ENCODE measurements at places on chromosomes 3 and 15.

DNA sequence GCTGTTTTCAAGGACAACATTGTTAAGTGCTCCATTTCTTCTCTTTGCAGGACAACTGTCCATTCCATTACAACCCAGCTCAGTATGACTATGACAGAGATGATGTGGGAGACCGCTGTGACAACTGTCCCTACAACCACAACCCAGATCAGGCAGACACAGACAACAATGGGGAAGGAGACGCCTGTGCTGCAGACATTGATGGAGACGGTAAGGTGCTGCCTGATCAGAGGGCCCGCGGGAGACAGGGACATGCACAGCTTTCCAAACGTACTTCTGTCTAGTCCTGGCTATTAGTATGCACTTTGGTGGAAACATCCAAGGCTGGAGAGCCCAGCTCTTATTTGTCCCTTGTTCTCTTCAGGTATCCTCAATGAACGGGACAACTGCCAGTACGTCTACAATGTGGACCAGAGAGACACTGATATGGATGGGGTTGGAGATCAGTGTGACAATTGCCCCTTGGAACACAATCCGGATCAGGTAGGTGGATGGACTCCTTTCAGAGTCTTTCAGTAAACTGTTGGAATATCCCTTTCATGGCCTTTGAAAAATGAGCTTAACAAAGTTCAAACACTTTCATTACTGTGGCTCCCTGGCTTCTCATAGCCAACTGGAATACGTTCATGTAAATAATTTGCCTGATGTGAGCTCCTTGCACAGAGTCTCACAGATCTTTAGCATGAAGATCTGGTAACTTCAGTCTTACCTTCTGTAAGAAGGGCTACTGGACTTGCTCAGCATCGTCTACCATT is 10.4 kb downstream of the THBS1 start:
- DNase-seq = no peak

DNA sequence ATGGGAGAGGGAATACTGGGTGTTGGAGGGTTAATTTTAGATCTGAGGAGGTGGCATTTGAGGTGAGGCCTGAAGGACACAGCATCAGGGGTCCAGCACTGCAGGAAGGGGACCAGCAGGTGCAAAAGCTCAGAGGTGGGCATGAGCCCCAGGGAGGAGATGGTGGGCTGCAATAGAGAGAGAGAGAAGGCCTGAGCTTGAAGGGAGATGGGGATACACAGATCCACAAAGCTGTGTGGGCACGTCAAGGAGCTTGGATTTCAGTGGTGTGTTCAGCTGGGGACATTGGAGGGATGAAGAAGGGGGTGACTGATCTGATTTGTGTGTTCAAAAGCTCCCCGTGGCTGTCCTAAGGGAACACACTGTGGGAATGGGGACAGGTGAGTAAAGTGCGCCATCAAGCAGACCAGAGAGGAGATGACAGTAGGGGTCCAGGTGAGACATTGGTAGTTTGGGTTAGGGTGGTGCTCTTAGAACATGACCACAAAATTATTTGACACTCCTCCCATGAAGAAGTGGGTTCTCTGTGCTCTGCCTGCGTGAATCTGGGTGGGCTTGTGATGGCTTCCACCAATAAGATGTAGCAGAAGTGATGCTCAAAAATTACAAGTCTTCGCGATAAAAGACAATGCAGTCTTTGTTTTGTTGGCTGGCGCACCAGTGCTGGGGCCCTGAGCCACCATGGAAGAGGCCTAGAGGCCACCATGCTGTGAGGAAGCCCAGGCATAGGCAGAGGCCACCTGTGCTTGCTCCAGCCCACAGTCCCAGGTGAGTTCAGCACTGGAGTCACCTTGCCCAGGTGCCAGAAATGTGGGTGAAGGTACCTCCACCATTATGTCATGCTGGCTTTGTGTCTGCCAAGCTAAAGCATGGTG is 1.9 kb upstream of the WNT7A start:
- DNase-seq = no peak

- DNase-seq = no peak
These were observed 67.4 kb downstream of the CBLB start for GRCh38 chr3:105801397-105801796.

DNA sequence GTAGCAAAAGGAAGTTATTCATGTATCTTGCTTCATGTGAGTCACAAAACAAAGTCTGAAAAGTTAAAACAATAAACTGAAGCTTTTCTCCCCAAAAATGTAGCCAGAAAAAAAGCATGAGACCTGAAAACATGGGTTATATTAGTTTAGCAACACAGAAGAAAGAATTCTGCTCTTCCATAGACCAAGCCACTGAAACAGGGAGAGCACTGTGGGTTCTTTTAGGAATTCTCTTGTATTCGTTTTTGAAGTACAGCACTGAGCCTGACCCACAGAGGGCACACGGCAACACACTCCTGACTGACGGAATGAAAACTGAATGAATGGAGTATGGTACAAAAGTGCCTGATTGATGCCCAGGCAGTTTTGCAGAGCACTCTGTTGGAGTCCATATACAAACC is 66.6 kb downstream of the TM4SF4 start:
- DNase-seq = no peak

DNA sequence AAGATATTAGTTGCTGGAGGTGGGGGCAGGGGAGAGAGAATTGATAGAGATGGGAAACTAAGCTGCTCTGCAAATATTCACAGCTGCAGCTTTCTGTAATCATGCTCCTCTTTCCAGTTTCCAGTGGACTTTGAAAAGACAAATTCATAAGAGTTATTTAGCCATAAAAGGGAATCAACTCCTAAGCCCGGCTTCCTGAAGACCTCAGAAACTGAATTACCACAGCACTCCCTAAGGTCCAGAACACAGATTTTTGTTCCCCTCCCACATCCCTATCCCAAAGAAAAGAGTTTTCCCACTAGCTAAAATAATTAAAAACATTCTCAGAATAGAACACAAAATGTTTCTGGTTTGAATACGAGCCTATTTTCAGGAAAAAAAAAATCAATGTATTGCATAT is 871.8 kb upstream of the NR2F2 start:
- no peak for DNase-seq

DNA sequence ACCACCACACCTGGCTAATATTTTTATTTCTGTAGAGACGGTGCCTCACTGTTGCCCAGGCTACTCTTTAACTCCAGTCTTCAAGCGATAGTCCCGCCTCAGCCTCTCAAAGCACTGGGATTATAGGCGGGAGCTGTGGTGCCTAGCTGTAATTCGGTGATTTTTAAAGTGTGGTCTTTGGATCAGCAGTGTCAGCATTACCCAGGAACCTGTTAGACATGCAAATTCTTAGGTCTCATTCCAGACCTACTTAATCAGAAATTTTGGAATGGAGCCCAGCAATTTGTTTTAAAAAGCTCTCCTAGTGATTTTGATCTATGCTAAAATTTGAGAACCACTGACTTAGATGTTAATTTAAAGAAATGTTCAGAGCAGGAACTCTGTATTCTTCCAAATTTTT is 51.9 kb downstream of the GOLM2 start:
- DNase-seq = no peak

- no peak for DNase-seq
These were observed 83.3 kb downstream of the SEC22A start for GRCh38 chr3:123285066-123285465.

DNA sequence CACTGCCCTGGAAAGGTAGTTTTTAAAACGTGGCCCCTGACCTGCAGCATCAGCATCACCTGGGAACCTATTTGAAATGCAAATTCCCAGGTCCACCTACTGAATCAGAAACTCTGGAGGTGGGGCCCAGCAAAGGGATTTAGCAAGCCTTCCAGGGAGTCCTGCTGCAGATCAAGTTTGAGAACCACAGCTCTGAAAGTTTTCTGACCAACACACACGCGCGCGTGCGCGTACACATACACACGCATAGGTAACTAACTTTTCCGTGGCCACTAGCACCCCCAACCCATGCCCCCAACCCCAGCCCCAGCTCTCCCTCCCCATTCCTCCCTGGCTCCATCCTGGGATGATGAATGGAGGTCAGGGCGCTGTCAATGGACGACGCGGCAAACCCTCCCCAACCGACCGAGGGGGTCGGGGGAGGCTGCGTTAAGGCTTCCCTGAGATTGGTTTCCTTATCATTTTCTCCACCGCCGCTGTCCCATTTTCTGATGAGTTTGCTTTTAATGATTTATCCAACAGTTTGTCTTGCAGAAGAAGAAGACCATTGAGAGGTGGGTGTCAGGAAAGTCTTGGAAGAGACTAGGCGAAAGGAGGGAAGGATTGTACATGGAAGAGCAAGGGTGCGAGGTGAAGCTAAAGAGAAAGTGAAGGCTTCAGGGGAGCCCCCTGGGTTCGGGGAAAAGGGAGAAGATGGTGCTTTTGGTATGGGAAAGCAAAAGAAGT is 590 bp upstream of the BOC start:
- DNase-seq = no peak

- DNase-seq = no peak
These were observed 48.5 kb upstream of the SKIL start for GRCh38 chr3:170309046-170309445.

DNA sequence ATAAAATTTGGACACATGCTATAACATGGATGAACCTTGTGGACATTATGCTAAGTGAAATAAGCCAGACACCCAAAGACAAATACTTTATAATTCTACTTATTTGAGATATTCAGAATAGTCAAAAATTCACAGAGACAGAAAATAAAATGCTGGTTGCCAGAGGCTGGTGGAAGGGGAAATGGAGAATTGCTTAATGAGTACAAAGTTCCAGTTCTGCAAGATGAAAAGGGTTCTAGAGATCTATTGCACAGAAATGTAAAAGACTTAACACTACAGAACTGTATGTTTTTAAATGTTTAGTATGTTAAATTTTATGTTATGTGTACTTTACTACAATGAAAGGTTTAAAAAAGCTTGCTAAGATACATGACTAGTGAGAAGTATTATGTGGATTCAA is 344.8 kb downstream of the CNTN3 start:
- no peak for DNase-seq

DNA sequence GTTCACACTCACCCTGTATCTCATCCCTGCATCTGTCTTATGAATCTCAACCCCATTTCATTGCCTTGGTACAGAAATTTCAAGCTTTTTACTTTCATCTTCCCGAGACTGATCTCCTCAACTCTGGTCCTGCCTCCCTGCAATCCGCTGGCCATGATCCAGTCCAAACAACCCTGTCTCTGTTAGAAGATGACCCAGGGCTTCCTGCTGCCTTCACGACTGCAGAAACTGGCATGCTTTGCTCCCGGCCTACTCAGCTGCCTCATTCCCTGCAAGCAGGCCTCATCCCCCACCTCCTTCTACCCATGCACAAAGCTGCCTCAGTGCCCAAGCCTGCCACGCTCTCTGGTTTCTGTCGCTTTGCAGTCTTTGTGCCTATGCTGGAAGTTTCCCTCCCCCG is 12.4 kb downstream of the HES1 start:
- no peak for DNase-seq

DNA sequence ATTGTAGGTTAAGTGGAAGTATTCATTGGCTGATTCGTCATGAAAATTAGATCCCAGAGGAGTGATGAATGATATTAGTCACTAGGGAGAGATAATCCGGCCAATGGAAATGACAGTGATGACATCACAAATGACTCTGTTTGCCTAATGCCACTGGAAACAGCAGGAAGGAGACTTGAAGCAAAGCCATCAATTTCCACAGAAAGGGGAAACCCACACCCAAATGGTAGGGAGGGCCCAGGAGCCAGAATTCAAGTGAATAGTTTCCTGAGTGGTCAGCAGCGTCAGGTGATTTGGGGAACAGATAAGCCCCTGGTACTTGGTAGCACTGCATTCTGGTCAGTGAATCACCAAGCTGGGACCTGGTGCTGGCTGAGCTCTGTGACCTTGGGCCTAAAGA is 3.3 kb upstream of the ADAMTS9 start:
- DNase-seq = no peak

DNA sequence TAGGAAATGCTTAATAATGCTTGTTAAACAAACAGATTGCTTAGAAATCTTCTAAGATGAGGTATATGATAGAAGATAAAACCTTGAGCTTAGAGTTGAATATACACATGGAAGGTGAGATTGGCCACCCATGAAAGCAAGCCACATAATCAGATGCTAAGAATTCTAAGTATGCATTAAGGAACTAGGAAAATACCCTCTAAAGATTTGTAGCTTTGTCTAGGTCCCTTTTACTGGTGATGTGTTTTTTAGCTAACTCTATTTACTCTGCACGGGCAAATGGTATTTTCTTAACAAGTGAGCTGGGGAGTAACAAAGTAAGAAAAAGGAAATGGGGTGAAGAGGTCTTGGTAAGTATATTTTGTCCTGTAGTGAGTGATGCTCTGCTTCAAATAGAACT is 310.3 kb downstream of the OXSM start:
- no peak for DNase-seq

DNA sequence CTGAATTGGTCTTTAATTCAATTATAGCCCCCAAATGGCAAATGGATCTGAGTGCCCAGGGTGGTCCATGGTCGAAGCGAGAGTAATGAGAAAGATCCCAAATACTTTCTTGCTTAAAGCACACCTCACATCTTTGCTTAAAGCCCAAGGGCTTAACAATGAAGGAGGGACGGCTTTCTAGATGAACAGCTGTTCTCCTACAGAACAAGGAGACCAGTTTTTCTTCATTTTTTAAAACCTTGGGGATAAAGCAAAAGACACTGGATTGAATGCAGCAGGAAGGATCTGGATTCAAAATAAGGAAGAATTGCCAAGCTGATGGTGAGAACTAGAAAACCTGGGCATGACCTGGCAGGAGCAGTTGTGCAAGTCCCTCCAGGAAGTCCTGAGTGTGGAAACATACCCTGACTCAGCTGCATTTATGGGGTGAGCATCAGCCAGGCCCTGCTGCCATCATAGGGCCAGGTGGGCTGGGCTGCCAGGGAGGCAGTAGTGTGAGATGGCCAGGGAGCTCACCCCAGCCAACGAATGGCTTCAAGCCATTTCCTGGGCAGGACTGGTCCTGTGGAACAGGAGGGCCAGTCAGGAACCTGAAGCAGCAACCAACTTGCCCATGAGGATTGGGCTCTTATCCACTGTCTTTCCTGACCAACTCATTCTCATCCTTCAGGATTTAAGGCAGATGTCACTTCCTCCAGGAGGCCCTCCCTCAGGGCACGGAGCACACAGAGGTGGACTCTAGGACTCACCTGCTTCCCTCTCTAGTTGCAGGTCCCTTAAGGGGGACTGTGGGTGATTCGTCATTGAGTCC is 18.4 kb upstream of the RHCG start:
- no peak for DNase-seq

DNA sequence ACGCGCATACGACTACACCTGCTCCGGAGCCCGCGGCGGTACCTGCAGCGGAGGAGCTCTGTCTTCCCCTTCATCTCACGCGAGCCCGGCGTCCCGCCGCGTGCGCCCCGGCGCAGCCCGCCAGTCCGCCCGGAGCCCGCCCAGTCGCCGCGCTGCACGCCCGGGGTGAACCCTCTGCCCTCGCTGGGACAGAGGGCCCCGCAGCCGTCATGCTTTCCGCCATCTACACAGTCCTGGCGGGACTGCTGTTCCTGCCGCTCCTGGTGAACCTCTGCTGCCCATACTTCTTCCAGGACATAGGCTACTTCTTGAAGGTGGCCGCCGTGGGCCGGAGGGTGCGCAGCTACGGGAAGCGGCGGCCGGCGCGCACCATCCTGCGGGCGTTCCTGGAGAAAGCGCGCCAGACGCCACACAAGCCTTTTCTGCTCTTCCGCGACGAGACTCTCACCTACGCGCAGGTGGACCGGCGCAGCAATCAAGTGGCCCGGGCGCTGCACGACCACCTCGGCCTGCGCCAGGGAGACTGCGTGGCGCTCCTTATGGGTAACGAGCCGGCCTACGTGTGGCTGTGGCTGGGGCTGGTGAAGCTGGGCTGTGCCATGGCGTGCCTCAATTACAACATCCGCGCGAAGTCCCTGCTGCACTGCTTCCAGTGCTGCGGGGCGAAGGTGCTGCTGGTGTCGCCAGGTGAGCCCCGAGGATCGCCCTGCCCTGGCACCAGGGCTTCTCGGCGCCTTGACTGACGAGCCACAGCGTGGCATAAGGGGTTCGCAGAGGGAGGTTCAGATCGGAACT is 420 bp downstream of the SLC27A2 start:
- peak; percentile 8 for DNase-seq

GRCh38 chr3:18758047-18758704 is 333.0 kb upstream of the SATB1 start:
- DNase-seq = no peak

Data from stimulated activated CD4-positive, alpha-beta T cell treated with anti-CD3 and anti-CD28 coated beads, Interleukin-15, amount 100 ng/mL, for 1 hour (primary cell).